CD4-positive, alpha-beta T cell treated with Interleukin-4 for 4 hours (primary cell): ENCODE measurements at places on chromosomes 5 and 9.

GRCh38 chr5:68739752-68740151, 354.1 kb upstream of the SLC30A5 start:
- no peak for DNase-seq

DNA sequence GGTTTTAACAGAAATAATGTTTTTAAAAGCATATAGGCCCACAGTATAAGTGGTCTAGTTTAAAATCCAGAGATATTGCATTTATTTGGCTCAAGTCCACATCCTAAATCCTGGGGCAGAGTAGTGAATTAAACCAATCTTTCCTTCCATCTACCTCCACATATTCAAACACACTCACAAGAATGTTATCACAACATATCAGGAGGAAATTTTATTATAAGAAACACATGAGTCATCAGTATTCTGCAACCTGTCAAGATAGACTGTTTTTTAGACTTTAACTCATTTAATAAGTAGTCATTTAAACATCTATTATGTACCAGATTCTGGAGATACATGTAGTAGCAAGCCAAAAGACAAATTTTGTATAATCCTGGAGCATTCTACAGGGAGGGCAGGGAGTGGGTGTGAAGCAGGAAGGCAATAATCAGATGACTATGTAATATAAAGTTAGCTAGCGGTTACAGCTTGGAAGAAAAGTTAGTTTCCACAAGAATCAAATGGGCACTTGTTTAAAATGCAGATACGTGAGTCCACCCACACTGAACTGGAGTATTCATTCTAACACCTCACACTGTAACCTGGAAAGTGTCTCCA, 187.3 kb upstream of the PIK3R1 start:
- DNase-seq = no peak

GRCh38 chr5:139822553-139823425, 27.2 kb downstream of the PSD2 start:
- no peak for DNase-seq

- DNase-seq = peak; percentile 6
Measured at GRCh38 chr5:154520861-154521453, 42.9 kb upstream of the HAND1 start.
